NCI-H2029 (cell line): ENCODE measurements at places on chromosomes 12 and 14.

DNA sequence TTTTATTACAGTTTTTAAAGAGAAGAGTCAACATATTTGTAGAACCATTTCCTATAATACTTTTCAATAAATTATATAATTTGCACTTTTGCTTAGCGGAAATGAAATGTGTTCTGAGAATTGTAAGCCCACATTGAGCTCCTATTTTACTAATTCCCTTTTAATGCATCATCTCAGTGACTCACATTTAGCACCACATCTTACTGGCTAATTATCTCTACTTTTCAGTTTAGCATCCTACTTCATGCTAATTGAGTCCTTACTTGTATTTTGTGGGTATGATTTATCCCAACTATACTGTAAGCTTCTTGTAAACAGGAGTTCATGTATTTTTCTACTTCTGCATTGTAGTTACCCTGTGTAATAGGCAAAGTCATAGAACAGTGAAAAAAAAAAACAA lies 67.5 kb downstream of the TMX1 start:
- no peak for DNase-seq

GRCh38 chr14:58533446-58533845 lies 104.3 kb upstream of the DACT1 start:
- no peak for DNase-seq

DNA sequence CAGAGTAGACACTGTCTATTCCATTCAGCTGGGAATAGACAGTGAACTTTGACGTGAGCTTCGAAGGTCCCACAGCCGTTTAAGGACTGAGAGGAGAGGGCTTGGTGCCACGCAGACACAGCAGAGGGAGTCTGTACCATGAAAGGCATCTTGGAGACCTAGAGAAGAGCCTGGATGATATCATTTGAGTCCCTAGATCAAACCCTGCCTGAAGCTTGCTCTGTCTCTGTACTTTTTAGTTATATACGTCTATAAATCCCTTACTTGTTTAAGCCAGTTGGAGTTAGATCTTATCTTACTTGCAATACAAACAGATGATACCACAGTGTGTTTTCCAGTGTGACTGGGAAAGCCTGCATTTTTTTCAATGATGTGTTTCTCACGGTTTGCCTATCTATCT lies 128.9 kb upstream of the RTL1 start:
- DNase-seq = no peak

- DNase-seq = peak; percentile 96
Measured at GRCh38 chr12:117968826-117969659, at the start of gene KSR2. Gene KSR2 (minus strand): TSS chr12:117968990. CDS start chr12:117968255, 735 bp downstream.

GRCh38 chr12:4251216-4251891 lies 22.2 kb upstream of the CCND2 start:
- no peak for DNase-seq
